Activated CD4-positive, alpha-beta memory T cell treated with anti-CD3 and anti-CD28 coated beads for 36 hours (primary cell): ENCODE measurements at places on chromosomes 6 and 20. TPM values are rescaled to one million over a fixed set of nuclear protein-coding genes. Genes with fewer than 3 reads are reported as not detected.

ZNF831 gene
- 7.6 TPM for total RNA-seq

C6orf132 gene
- 0.29 TPM for total RNA-seq

HSPA12B gene
- not detected for total RNA-seq

OGFRL1 gene
- total RNA-seq: 3.8 TPM

UBE3D gene
- total RNA-seq: 5.2 TPM

BPIFB4 gene
- not detected for total RNA-seq
